Right hindlimb (tissue), 1 donor: ENCODE measurements at places on chromosomes 11 and 22.

- peak; percentile 27 for DNase-seq
Measured at GRCh38 chr11:6719576-6719975, 36.4 kb upstream of the MRPL17 start.

- DNase-seq = no peak
Measured at GRCh38 chr22:46038516-46039430, 61.8 kb upstream of the WNT7B start.

- peak; percentile 7 for DNase-seq
Measured at GRCh38 chr11:1118755-1119603, 38.8 kb upstream of the MUC5AC start.

GRCh38 chr11:96960476-96960875 is 570.7 kb downstream of the JRKL start:
- no peak for DNase-seq

DNA sequence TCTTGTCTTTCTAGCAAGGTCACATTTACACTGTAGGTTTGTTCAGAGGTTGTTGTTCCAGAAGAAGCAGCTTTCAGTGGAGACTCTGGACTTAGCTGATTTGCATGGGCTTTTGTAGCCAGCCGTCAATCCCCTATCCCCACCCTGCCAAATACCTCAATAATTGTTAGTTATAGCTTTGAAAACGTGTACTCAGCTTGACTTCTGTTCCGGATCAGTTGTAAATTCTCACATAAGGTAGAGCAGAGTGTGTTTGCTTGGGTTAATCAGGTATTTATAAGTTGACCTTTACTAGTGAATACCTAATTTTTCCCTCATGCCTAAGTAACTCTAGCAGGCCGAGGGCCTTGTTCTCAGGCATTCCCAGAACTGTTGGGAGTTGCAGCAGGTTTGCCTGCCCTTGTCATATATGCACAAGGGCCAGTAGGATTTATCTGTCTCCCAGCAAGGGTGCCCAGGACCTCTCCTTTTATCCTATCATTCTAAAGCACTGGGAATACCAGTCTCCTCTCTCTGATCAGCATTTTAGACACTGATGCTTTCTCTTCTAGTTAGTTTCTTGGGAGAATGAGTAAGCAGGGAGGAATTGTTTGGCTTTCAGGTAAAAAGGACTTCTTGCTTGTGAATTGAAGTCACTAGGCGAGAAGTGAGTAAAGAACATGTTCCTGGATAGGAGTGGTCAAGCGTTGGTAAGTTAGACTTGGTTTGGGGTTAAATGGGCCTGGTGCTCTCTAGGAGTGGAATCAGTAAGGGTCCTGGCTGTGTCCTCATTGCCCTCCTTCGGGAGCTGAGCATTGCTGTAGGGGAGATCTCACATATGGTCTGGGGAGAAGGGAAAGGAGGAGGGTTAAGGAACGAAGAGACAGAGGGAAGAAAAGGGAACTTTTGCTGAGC is 22.1 kb downstream of the STIM1 start:
- DNase-seq = no peak

GRCh38 chr11:47499161-47499560 is 50.2 kb upstream of the RAPSN start:
- no peak for DNase-seq
